Spinal cord (tissue), 10 donors: ENCODE measurements at places on chromosomes 6 and 20. TPM values are rescaled to one million over a fixed set of nuclear protein-coding genes. Genes with fewer than 3 reads are reported as not detected.

- DNase-seq = no peak
Observed at GRCh38 chr20:17856837-17857605, 111.6 kb downstream of the SNX5 start.

DNA sequence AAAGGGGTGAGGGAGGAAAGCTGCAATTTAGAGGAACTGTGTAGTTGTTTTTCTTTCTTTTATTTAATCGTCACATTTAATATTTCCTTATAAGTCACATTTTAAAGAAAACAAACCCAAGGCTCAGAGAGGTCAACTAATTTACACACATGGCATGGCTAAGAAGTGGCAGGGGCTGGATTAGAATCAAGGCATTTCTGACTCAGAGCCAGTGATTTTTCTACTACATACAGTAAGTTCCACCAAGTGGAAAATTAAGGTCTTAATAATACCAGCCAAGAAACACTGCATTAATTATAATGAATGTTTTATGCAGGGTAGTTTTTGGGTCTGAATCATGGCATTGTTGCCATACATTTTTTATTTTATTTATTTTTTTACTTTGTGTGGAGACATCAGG, 607.7 kb upstream of the CITED2 start:
- DNase-seq = no peak

DNA sequence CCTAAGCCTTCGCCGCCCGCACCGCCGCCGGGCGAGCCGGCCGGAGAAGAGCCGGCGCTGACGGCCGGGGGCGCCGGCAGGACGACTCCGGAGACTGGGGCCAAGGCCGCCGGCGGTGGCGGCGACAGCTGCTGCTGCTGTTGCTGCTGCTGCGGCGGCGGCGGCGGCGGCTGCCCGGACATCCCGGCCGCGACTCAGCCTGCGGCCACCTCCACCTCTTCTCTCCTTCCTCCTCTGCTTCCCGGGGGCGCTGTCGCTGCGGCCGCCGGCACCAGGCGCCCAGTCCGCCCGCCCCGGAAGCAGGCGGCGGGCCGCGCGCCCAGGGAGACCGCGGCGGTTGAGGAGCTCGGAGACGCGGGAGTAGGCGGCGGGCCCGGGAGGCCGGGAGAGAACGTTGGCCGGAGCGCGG, 307 bp downstream of the RANBP9 start:
- DNase-seq = no peak

- no peak for DNase-seq
Observed at GRCh38 chr6:35485402-35485877, 11.4 kb downstream of the TEAD3 start.

DNA sequence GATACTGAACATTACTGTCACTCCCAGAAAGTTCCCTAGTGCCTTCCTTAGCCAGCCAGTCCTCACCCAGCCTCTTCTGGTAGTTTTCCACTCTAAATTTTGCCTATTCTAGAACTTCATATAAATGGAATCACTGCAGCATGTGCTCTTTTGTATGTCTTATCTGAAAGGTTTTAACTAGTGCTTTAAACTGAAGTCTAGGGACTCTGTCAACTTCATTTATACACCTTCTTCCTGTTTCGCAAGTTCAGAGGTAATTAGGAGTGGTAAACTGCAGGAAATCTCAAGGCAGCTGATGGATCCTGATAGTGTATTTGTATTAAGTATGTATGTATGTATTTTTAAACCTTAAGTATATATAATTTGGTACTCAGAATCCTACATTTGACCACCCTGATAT, 94.3 kb downstream of the TCP11 start:
- no peak for DNase-seq

- no peak for DNase-seq
Observed at GRCh38 chr20:45301824-45302271, 4.8 kb upstream of the RBPJL start.

DNA sequence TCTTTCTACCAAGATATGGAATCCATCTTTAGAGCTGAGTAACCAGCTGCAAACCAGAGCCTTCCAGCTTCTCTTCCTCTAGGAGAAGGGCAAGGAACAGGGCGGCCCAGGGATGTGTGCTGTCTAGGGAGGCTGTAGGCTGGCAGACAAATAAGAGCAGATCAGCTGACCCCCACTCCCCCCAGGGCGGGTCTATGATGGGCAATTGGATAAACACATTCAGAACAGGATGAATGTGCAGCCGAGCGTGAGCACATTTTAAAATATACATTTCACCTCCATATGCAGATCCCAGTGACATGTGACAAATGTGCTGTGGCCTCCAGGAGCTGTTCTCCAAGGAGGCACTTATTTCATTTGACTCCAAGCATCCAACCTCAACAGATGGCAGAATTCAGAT, 580.1 kb downstream of the PTPRT start:
- DNase-seq = no peak

DNA sequence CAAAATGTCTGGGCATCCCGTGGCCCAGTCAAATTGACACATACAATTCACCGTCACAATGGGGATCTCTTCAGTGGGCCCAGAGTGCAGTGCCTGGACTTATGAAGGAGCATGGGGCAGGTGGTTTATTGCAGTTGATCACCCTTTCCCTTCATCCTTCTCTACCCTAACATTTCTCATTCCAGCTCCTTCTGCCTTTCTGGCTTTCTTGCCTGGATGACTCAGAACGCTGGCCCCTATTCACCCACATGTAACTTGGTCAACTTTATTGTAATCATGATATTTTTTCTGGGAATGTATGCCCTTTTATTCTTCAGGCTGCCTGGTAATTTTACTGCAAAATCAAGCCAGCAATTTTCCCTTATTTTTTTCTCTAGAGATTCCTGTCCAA, 179.9 kb upstream of the DTNBP1 start:
- no peak for DNase-seq

GRCh38 chr6:15930207-15930606, 198.7 kb upstream of the MYLIP start:
- no peak for DNase-seq

DNA sequence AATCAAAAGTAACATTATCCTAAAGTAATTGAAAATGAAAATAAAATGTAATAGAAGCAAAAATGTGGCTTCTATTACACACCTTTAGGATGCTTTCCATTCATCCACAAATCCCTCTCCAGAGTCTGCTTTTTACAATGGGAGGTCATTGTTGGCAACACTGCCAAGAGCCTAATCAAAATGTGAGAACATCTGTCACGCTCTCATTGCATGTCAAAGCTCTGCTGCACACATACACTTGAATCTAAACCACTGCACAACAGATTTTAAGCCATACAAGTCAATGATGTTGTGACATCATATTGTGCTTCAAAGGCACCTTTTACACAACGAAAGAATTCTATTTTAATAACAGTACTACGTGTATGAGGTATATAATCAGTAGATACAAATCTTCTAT, 82.1 kb downstream of the PREP start:
- DNase-seq = no peak

DNA sequence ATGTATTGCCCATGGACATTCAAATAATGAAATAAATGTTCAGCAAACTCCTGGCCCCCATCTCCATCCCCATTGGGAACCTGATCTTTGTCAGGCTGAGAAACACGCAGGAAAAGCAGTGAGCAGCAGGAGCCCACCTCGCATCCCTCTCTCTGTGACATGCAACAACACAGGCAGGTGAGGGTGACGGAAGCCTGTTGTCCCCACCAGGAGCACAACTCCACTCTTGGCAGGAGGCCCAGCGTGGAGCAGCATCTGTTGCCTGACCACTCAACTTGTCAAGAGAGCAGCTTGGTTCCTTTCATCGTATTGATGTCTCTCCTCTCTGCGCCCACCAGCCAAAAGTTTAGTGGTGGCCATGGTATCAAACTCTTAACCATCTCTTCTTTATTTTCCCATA, 586.9 kb upstream of the ARID1B start:
- DNase-seq = no peak

GRCh38 chr6:127547904-127548649, 28.9 kb upstream of the C6orf58 start:
- DNase-seq = no peak

DNA sequence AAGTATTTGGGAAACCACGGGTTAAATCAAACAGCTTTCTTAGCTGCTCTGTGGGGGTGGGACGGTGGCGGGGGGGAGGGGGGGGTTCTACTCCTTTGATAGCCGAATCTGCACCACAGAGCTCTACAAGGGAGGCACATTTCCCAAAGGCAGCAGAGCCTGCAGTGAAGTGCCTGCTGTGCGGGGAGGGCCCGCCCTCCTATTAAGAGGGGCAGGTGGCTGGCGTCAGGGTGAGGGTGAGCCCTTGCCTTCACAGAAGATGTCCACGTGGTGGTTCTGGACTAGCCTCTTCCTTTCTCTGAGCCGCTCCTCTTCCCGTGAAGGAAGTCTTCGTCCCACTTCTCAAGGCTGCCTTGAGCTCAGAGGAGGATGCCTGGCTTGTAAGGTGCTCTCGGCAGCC, 174.9 kb upstream of the THBS2 start:
- no peak for DNase-seq

DNA sequence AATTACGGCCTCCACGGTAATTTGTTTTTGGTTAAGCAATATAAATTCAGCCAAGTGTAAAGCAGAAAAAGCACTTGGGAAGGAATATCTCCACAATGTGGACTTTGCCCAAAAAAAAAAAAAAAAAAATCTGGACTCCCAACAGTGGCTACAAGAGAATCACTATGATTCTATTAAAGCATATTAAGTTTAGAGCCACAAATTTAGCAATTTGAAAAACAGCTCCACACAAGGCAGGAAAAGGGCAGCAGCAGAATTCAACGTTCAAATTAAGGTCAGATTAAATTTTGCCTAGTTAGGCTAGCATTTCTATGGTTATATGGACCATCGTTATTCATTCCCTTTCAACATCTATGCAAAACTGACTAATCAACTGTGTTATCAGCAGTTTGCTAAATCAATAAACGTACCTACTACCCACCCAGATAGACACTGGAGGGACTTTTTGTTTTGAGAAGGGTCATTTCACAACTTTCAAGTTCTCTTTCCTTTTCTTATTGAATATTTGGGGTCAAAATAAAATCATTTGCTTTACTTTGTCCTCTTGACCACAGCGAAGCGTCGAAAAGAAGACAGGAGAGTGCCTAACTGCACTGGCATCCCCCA, 1.0 kb downstream of the MCM9 start:
- DNase-seq = no peak

GRCh38 chr6:78483553-78484197, 383.7 kb upstream of the IRAK1BP1 start:
- no peak for DNase-seq

DNA sequence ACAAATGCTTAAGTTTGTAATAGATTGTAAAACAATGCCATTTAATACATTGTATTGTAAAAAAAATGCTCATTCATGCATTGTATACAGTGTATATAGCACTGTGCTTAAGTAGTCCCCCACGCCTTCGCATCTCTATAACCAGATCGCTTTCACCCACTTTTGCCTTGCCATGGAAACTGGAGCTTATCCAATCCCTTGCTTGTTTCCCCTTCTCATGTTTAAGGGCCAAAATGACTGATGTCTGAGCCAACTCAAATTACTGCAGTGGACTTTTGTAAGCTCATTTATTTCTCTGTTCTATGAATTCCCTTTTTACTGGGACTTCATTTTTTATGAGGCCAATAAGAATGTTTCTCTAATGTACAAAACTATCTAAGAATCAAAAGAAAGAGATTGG, 730.9 kb upstream of the GJE1 start:
- peak; percentile 31 for DNase-seq

GRCh38 chr20:341682-342081, 5.2 kb upstream of the NRSN2 start:
- no peak for DNase-seq

The RPRD1B gene
- 29.5 TPM for total RNA-seq

The CDS2 gene
- 103 TPM for total RNA-seq

The MPIG6B gene
- not detected for total RNA-seq

The GSTA3 gene
- not detected for total RNA-seq

The DDX43 gene
- 0.59 TPM for total RNA-seq

The PPP1R16B gene
- 22.0 TPM for total RNA-seq

The MCCD1 gene
- not detected for total RNA-seq

The NUP43 gene
- total RNA-seq = 23.4 TPM
